ENCODE measurements at places on chromosomes 7 and 10.
A peak's percentile ranks its signal among the peaks of the same experiment; 100 is the strongest.

GRCh38 chr10:6918305-6918704, 338.2 kb upstream of the PRKCQ start:
- no peak for DNase-seq

DNA sequence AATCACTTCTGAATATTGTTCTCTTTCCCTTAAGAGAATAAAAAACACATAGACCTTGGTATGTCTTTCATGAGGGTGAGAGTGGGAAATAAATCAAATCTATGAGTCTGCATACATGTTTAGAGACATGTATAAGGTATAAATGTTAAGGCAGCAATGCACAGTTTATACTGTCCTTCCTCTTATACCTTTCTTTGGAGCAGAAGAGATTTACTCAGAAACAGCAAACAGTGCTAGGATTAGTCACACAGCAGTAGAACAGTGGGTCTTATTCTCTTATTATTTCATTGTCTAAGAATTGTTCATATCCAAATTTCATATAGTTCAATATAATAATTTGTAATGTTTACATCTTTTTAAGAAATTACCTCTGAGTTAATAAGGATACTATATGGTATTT, 126.7 kb upstream of the TMEM196 start:
- DNase-seq: no peak

DNA sequence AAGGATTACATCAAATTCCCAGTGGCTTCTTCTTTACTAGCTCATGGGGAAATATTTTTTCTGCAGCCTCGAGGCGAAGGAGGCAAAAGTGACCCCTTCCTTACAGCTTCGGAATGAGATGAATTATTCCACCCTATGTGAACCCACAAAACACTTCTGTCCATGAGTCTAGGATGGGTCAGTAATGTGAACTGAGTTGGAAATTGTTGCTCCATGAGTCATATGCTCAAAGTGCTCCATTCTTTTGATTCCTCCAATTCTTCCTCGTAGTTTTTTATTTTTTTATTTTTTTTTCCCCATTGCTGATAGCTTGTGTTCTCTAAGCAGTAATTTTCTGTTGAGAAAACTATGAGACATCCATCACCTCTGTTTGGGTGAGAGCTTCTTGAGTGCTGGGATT, 31.7 kb upstream of the FAM204A start:
- DNase-seq: no peak

GRCh38 chr7:4830176-4830575, 31.7 kb downstream of the PAPOLB start:
- DNase-seq: peak; percentile 71

GRCh38 chr7:138370956-138371355, 89.1 kb upstream of the TRIM24 start:
- no peak for DNase-seq

DNA sequence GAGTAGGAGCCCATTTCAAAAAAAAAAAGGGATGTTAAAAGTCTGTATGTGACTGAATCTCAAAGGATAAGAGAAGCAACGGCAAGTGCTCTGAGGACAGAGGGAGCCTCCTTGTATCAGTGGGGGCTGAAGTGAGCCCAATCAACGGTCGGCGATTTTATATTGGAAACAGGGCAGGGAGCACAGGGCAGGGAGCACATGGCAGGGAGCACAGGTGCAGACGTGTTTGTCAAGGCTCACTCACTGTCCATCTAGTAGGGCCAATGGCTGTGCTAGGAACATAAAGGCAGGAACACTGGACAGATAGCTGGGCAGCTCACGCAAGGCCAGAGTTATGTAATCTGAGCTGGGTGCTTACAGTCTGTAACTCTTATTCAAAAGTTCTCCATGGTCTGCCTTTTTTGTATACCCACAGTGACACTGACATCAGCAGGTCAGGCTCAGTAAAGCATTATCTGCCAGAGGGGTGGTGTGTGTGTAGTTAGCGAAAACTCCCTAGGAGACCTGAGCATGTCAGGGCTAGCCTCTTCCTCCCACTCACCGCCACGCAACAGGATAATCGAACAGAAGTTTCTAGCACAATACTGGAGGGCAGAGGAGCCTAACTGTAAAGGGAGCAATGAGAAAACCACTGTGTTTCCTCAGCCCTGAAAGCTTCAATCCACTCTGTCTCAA, 15.4 kb downstream of the AKR1B1 start:
- no peak for DNase-seq
